ENCODE measurements at places on chromosomes 1 and 21.

DNA sequence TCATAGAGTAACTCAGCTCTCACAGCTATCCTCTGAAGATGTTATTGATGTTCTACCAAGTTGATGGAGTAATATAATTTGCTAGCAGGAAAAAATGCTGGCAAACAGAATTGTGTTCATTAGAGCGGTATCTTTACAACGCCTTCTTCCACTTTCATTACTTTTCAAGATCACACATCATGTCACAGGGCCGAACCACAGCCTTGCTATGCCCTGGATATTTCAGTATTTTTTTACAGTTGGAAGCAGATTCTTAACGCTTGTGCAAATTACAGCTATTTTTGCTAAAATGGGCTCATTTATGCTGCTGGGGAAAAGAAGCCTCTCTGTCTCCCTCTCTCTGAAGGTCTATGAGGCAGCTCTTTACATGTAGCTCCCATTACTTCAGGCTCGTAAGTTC, 632.2 kb downstream of the KIF26B start:
- DNase-seq: no peak

- no peak for DNase-seq
These were observed 86.8 kb downstream of the SLC45A1 start for GRCh38 chr1:8404460-8405370.

- peak; percentile 73 for DNase-seq
These were observed 59.6 kb upstream of the ITPKB start for GRCh38 chr1:226798427-226799411.

DNA sequence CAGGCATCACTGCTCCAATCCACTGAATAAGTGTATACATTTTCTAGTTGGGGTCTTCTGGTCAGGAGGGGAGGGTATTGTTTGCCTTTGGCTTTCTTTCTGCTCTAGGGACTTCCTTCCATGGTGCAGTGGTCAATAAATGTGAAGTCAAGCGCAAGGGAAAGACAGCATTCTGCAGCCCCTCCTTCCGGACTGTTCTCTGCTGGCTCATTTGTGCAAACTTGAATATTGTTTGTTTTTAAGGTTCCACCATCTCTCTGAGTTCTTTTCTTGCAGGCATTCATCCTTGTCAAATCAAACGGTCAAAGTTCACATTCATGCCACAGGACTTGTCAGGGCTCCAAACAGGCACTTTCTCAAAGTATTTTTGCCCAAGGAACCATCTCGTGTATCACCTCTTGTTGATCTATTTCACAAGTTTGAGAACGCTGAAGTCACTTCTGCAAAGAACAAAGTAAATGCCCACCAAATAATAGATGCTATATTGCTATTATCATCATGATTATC, 205.6 kb upstream of the KAZN start:
- no peak for DNase-seq

- peak; percentile 52 for DNase-seq
These were observed 2.8 kb upstream of the LIX1L start for GRCh38 chr1:145960468-145961108.

DNA sequence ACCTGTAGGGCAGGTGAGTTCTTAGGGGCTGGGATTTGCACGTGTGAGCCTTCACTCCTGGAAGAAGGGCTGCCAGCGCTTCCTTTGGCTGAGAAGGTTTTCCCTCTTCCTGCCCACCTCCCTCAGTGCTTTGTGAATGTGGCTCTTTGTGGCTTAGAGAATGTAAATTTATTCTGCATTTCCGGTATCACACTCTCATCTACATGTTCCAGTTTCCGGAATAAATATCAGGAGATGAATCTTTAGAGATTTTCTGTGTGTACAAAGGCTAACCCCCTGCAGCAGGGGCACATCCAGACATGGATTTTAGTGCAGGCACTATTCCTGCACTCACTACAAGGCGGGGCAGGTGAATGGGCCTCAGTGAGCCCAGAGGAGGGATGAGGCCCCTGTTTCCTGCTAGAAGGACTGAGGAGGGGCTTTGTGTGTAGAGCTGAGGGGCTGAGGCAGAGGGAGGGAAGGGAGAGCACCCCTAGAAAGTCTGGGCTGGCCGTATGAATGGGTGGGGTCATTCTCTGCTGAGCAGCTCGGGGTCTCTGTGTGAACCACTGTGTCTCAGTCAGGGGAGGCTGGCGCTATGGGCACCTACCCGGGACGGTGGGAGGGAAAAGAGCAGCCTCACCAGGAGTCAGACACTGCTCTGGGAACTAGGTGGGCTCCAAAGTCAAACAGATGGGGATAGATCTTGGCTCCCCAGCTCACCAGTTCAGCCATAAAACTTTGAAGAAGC, 207.5 kb downstream of the MATN1 start:
- no peak for DNase-seq

- no peak for DNase-seq
These were observed 27.4 kb downstream of the KCNJ15 start for GRCh38 chr21:38284216-38284615.

DNA sequence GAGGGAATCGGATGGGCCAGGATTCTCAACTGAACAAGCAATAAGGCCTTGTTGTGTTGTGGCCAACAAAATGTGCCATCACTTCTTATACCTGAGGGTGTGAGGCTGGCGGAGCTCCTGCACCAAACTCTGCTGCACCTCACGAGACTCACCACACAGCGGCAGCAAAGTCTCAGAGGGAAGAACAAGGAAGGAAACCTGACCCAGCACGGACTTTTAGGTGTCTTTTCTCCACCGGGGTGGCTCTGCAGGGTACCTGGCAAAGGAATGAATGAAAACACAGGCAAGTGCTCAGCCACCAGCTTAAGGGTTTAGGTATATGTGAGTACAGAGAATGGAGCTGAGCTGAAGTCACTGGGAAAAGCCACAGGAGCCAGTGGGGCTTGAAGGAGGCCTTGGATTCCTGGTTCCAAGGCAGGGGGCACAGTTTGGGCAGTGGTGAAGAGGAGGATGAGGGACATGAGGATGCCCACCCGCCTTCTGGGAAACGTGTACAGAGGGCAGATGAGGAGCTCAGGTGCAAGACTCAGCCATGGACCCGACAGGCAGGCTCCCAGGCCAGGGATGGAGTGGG, 31.1 kb upstream of the HSD3B1 start:
- no peak for DNase-seq

GRCh38 chr1:34115233-34115632, 49.8 kb downstream of the CSMD2 start:
- no peak for DNase-seq

DNA sequence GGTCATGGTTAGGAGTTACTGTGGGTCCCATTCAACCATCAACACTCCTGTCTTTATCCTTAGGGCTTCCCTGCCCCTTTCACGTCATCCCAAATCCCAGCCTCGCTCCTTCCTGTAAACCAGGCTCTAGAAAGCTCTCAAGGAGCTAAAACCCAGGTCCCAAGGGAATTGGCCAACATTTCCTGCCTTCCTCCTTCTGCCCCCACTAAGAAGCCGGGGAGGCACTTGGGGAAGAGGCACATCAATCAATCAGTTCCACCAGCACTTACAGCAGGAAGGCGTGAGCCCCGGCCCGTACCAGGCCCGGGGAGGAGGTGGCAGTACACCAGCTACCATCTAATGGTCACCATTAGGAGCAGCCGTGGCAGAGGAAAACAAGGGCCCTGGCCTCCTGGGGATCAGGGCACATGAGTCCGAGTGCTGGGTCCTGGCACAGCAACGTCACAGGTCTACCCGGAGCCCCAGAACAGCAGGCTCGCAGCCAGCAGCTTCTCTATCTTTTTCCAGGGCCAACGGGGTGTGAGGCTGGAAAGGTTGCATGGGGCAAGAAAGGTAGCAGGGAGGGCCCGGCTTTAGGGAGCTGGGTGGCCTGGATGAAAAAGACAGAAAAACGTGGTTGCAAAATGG, 108.6 kb downstream of the CASZ1 start:
- DNase-seq: no peak

DNA sequence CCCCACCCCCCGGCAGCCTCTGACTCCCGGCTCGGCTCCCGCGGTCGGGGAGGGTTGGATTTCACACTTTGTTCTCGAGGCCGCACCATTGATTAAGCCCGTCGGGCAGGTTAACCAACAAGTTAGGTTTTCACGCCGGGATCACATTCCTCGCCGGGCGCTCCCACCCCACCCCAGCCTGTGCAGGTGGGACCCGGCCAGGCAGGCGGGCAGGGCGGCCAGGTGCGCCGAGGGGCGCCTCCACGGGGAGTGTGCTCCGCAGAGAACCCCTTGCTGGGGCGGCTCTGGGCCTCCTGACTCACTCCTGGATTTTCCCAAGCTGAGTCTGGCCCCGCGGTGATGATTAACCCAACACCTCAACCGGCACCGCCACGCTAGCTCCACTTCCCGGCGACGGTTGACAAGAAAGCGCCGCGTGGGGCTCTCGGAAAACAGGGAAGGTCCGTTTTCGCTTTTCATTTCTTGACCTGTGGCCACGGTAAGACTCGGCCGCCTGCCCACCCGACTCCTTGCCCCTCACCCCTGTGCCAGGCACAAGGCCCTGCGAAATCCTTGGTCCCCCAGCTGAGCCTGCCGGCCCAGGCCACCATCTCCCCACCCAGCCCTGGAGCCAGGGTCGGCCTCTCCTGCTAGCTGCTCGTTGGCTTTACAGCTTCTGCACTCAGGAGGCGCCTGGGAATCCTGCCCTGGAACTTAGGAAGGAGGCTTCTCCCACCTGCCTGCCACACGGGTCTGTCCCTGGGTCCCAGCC, 8.8 kb upstream of the TTLL10 start:
- no peak for DNase-seq

GRCh38 chr1:199101139-199101538, 462.3 kb downstream of the PTPRC start:
- no peak for DNase-seq

DNA sequence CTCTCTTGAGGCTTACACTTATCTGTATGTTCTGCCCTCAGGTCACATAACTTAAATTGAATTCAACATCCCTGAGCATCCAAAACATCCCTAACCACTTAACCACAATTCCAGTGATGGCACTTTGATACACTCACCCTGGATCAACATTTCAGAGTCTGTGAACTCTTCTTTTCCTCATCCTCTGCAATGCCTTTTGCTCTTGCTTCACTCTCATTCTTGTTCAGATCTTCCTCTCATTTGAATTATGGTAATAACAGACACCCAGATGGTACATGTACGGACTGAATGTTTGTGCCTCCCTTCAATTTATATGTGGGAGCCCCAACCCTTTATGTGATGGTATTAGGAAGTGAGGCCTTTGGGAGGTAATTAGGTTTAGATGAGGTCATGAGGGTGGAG, 33.4 kb downstream of the PTGER3 start:
- no peak for DNase-seq

- DNase-seq: no peak
These were observed 22.7 kb upstream of the LSM10 start for GRCh38 chr1:36420409-36420808.

GRCh38 chr1:221778535-221779142, 36.8 kb upstream of the DUSP10 start:
- DNase-seq: peak; percentile 55

GRCh38 chr1:1599935-1600860, at the start of gene FNDC10:
Gene FNDC10, minus strand, starts transcription at chr1:1600135. Its CDS starts 120 bp downstream, at chr1:1600015.
- DNase-seq: no peak

GRCh38 chr1:247357781-247358211, 26.1 kb upstream of the ZNF496 start:
- DNase-seq: no peak

GRCh38 chr1:81706650-81707435, 93.9 kb upstream of the ADGRL2 start:
- DNase-seq: no peak

DNA sequence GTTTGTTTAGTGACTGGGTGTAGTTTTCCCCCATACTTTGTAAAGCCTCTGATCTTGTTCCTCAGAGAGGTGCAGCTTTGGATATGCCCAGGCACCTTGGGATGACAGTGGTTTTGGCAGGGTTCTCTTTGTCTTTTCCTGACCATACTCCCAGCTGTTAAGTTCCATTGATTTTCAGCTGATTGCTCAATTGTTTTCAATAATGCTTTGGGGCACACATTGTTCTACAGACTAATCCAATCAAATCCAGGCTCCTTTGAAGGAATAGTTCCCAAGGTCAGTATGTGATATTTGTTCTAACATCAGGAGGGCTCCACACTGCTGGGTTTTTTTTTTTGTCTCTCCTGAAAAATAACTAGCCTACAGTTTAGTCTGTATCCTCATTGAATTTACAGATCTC, 24.8 kb downstream of the PPP2R5A start:
- no peak for DNase-seq

DNA sequence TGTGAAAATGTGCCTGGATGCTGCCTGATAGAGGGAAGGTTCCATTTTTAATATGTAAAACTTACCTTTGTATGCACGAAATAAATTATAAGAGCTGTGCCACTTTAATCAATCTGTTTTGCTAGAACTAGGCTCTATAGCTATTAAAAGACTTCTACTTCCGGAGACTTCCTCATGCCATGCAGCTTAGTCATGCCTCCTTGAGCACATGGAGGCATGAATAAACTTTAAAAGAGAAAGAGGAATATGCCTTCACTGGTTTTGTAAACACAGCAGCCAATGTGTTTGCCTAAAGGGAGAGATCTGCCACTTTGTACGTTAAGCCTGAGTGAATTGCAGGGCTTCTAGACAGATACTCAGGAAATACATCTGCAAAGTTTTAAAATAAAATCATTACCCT, 604.6 kb downstream of the LRRIQ3 start:
- no peak for DNase-seq

DNA sequence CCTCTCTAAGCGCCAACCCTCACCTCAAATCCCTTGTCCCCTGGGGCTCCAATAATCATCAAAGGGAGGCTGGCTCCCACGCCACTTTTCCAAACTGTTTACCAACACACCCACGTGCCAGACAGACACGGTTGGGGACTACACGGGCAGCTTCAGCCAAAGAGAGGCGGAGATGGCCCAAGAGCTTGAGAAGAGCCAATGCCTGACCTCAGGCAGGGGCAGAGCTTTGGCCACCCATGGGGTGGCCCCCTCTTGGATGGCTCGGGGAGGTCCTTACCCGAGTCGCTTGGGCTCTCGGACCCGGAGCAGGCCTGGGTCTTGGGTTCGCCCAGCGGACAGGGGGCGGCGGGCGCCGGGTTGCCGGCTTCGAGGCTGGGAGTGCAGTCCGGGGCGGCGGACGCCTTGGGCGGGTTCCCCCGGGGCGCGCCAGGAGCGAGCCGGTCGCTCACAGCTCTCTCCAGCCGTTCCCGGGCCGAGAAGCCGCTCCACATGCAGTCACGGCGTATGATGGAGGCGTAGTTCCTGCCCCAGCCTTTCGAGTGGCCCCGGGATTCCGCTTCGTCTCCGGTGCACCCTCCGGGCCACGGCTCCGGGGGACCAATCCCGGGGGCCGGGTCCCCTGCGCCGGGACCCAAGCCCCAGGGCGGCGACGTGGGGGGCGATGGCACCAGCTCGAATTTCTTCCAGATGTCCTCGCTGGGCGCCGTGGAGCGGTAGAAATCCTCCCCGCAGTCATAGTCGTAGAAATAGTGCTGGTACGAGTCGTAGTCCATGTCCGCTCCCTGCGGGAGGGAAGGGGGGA, 854 bp downstream of the MYCL start:
- no peak for DNase-seq

GRCh38 chr1:12143631-12144155, 23.1 kb upstream of the TNFRSF1B start:
- no peak for DNase-seq

DNA sequence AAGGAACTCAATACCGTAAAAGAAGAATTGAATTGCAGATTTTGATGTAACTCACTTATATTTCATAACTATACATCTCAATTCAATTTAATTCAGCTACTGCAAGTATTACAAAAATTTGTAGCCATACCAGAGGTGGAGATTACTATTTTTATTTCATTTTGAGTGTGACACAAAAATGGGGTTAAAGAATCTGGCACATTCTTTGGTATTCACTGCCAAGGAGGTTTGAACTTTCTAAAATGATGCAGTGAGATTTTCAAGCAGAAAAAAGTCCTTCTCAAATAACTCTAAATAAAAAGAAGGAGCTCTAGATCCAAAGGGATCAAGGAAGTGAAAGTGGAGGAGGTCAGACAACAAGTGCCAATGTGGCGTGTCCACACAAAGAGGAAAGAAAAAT, 569.0 kb downstream of the DPYD start:
- DNase-seq: no peak
